SK-N-SH (cell line): ENCODE measurements at places on chromosomes 2 and 18.

DNA sequence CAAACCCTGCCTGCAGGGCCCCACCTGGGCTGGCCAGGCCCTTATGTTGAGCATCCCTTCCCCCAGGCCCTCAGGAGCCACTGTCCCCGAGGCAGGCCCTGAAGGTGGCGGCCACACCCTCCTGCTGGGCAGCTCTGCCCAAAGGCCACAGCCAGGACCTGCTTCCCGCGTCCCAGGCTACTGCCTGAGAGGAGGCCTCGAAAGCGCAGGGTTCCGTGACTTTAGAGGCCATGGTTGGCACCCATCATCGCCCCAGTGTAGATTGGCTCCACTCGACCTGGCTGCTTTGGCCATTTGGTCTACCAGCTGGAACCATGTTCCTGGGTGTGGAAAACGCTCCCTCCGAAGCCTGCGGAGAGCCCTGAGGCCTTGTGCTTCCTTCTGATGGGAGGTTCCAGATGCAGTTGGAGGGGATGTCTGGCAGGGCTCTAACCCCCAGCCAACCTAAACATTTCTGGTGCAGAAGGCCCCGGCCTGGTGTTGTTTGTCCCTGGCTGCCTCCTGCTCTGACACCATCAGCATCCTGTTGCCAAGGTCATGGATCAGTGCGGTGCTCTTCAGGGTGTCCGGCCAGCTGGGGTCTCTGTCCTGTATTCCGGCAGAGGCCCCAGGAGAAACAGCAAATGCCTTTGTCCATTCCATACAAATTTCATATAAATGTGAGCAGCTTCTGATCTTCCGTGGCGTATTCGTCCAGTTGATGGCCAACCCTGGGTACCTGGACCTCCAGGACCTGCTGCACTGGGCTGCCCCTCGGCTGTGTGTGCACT is 14.7 kb downstream of the CAPN10 start:
- no peak for DNase-seq

DNA sequence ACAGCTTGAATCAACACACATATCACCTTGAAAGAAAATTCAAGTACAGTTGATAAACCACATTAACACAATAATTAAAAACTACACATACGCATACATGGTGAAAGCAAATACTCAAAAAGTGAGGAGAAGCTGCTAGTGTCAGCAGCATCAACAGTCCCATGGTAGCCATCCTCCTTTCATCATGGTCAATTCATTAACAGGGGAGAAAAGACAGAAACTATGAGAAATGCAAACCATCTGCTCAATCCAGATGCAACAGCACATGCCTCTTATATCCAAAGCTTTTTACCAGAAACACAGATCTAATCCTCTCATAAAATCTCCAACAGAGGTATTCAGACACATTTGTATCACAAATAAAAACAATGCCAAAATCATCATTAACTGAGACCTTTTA is 81.9 kb upstream of the CHRNA1 start:
- peak; percentile 55 for DNase-seq

DNA sequence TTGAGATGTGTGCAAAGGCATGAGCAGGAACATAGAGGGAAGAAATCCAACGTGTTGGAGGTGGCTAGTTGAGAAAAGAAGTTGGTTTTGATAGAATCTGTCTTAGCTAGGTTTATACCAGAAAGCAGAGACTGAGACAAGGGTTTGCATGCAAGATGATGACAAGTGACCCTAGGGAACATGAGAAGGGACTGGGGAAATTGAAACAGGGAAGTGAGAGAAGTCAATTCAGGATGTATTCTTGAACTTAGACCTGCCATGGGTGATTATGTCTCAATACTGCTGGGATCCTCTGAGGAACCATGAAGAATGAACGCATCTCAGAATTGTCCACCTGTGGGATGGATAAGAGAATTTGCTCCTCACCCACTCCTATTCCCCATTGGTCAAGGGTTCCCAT is 20.5 kb downstream of the IL36A start:
- no peak for DNase-seq

GRCh38 chr2:18381386-18381785 is 179.1 kb downstream of the RDH14 start:
- DNase-seq, result no peak

DNA sequence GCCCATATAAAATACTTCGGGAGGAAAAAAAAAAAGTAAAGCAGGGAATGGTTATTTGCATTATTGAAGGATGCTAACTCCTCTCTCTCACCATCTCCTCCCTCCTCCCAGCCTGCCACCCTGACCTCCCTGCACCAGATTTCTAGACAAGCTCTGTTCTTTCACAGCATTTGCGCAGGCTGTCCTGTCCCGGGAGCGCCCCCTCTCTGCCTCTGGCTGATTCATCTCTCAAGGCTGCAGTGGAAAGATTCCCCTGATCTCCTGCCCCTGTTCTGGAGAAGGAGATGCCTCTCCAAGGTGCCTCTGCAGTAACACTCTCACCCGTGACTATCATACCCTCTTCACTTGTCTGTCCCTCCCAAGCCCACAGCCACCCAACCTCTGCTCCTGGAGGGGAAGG is 38.5 kb downstream of the COL4A4 start:
- DNase-seq, result peak; percentile 7

DNA sequence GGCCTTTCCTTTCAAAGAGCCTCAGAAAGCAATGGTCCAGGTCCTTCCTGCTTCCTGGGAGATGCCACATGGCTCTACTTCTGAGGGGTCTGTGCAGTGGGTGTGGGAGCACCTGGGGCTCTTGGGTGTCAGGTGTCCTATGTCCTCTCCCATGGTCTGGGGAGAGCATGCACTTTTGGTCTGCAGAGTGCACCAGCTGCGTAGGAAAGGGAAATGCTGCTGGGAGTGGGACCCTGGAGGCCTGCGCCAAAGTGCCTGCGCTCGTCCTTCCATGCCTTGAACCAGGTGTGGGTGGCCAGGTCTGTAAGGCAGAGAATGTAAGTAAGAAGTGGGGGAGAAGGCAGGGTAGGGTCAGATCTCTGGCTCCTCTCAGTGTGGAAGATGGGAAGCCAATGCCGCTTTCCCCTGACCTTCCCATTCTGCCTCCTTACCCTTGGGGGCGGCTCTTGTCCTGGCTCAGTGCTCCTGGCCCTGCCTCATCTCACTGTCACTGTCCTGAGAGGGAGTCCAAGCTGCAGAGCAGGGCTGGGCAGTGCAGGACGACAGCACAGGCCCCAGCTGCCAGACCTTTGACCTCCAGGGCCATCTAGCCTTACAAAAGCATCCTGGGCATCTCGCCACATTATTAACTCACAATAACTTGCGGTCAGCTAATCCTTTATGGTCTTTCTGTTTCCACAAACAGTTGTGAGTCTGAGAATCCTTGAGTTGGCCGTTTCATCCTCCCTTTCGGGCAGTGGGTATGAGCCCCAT is 6.6 kb upstream of the PROM2 start:
- no peak for DNase-seq

DNA sequence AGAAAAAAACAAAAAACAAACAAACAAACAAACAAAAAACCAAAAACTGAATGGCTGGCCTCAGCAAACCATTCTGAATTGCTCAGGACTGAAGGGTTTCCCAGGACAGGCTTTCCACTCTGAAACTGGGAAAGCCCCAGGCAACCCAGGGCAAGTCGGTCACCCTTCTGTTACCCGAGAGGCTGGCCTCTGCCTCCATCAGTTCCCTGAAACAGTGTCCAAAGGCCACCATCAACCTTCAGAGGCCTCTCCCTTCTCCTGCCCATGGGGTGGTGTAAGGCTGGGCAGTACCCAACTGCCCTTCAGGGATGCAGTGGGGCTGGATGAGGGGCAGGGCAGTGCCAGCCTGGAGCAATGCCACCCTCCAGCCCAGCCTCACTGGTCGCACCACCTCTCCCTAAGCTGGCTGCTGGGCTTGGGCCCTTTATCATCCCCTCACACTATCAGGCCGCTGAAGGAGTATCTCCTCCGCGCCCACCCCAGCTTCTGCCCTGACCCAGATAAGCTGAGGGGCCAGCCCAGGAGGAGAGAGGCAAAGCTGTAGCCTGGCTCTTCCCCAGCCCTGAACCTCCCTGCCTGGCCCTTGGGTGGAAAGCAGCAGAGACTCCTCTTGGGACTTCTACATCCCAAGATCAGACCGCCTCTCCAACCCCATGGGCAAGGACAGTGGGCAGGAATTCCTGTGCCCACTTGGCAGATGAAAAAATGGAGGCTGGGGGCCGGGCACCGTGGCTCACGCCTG is 35.9 kb downstream of the ZFP36L2 start:
- no peak for DNase-seq

DNA sequence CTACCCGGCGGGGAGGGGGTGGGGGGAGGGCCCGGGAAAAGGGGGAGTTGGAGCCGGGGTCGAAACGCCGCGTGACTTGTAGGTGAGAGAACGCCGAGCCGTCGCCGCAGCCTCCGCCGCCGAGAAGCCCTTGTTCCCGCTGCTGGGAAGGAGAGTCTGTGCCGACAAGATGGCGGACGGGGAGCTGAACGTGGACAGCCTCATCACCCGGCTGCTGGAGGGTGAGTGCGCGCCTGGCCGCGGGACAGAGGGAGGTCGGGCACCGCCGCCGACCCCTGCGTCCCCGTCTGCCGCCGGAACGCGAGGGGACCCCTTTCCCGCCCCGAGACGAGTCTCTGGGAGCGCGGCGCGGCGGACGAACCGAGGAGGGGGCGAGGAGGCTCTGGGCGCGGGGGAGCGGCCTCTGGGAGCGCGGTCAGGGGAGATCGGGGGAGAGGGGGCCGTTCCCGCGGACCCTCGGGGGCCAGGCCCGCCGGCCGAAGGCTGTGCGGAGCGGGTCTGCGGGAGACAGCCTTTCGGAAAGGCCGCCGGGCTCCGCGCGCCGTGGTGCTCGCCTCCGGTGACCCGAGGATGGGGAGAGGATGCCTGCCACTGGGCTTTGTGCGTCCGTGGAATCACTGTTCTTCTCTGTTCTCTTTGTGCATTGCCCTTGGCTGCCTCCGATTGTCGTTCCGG is 463 bp downstream of the PPP1CB start:
- DNase-seq, result peak; percentile 79
